ENCODE measurements at places on chromosomes 11 and 22.

- no peak for DNase-seq
Observed at GRCh38 chr11:92644595-92645445, 324.6 kb upstream of the MTNR1B start.

DNA sequence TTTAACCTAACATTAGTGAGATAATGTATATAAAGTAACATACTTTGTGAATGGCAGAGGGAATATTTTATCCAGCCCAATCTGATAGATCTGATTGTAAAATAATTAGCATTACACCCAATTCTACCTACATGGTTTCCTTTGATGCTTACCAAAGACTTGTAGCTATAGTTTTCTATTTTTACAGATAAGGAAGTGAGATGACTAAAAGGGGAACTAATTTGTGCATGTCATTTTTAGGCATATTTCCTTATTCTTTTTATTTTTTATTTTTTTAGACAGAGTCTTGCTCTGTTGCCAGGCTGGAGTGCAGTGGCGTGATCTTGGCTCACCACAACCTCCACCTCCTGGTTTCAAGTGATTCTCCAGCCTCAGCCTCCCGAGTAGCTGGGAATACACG, 793.7 kb upstream of the LRRC4C start:
- no peak for DNase-seq

GRCh38 chr11:104091281-104092096, 55.0 kb downstream of the DDI1 start:
- no peak for DNase-seq

- DNase-seq: no peak
Observed at GRCh38 chr11:133354069-133354468, 178.2 kb downstream of the OPCML start.

DNA sequence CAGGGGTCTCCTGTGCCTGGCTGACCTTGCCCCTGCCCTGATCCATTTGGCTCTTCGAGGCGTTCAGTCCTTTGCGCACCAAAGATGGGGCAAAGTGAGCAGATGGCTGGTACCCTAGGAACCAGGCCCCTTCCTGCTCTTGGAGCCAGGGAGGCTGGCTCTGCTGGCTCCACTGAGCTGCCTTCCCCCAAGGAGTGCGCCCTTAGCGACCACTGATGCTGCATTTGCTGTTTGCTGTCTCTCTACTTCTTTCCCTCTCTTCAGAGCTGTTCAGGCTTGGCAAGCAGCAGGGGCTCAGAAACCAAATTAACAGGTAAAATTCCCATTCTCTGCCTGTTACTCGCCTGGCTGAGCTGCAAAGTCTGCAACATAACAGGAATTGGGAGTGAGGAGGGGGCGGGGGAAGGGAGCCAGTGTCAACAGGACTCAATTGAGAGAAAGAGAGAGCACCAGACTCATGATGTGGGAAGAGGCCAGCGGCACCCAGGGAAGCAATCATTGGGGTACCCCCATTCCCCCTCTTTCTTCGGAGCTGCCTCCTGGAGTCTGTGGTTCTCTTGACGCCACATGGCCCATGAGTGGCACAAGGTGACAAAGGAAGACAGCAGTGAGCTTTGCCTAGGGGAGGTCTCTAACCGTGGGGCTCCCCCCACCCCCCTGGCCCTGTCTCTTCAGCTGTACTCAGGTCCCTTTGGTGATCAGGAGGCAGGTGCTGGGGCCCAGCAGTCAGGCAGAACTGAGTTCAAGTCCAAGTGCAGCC, 102.3 kb downstream of the TP53I11 start:
- DNase-seq: no peak

DNA sequence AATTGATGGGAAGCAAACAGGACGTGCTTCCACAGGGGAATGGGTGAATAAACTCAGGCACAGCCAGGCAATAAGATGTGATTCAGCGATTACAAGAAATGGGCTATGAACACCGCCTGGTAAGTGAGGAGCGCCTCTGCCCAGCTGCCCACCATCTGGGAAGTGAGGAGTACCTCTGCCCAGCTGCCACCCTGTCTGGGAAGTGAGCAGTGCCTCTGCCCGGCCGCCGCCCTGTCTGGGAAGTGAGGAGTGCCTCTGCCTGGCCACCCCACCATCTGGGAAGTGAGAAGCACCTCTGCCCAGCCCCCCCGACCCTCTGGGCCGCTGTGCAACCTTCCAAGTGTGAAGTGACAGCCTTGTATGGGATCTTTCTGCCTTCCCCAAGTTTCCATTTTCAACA, 73.2 kb upstream of the PRR5 start:
- no peak for DNase-seq

DNA sequence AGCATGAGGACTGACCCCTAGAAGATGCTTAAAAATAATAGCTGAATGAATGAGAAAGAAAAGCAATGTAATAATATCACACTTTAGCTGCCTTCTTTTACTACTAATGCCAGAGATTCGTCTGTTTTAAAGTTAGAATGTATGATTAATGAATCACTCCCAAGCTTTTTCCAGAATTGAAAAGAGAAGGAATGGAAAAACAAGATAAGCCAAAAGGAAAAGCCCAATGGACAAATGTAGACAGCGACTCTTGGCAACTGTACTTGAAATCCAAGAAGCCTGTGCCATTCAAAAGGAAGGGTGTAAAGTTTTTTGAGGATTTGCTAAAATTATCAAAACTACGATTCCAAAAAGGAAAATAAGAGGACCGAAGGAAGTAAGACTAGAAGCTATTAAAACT, 40.8 kb upstream of the PAMR1 start:
- DNase-seq: peak; percentile 60

DNA sequence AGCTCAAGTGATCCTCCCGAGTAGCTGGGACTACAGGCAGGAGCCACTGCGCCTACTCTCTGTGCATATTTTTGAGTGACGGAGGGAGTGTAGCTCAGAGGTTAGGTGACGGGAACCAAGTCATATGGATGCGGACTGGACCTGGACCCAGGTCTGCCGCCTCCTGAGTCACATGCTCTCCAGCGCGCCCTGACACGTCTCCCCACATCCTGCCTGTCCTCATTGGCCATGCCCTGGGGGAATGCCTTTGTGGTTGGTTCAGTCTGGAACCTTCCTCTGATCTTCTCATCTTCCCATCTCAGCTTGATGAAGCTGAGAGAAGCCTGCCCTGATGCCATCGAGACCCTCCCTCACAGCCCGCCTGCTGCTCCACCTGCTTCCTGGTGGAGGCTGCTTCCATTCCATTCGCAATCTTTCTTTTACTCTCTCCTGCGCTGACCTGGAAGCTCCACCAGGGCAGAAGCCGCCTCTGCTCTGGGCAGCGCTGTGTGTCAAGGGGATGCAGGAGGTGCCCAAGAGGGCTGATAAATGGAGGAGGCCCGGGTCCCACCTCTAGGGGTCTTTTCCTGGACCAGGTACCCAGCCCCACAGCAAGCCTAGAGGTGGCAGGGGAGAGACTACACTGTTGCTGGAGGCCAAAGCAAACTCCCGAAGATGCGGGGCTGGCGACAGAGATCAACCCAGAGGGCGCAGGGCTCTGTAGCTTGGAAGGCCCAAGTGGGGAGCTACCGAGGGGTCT, 13.9 kb upstream of the BAIAP2L2 start:
- DNase-seq: no peak

DNA sequence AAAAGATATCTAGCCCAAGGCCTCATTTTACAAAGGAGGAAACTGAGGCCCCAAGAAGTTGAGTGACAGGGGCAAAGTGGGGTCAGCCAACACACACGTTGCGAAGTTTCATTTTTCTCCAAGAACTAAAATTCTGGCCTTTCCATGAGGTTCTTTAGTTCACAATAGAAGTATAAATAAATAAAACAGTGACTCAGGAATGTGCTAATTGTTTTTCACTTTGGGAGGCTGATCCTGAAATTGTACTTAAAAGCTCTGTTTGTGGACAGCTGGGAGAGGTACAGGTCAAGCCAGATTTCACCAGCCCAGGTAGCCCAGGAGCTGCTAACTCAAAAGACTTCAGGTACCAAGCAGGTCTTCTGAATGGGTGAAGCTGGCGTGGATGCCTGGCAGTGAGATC, 105.2 kb downstream of the TRAF6 start:
- DNase-seq: no peak

GRCh38 chr11:121958971-121959325, 157.1 kb downstream of the BLID start:
- peak; percentile 12 for DNase-seq

GRCh38 chr22:48306785-48307510, 1520.7 kb downstream of the BRD1 start:
- DNase-seq: no peak

GRCh38 chr11:35501776-35502175, 23.6 kb downstream of the PAMR1 start:
- DNase-seq: no peak

DNA sequence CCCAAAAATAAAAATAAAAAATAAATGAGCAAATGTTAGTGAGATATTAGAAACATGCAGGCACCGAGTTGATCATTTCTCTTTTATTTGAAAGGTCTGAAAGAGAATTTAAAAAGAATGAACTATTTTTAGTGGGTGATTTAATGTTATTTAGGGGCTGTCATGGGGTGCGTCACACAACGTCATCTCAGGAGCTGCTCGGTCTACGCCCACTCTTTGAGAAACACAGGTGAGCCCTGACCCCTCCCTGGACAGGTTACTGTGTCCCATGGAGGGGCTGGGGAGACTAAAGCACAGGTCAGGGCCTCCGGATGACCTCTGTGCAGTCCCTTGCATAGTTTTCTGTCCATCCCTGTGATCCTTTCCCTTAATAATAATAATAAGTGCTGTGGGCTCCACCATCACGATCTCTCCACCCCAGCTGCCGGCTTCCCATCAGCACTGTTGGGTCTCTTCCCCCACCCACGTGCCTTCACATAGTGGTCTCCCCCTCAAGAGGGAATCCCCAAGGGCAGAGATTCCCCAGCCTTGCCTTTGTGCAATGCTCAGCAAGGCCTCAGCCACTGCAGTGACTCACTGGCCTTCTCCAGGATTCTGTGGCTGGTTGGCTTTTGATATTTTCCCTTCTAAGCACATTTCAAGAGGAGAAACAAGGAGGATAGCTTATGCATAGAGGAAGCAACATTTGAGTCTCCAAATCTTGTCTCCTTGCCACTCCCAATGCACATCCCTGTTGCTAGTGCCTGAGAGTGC, 159.9 kb downstream of the TTC17 start:
- no peak for DNase-seq

DNA sequence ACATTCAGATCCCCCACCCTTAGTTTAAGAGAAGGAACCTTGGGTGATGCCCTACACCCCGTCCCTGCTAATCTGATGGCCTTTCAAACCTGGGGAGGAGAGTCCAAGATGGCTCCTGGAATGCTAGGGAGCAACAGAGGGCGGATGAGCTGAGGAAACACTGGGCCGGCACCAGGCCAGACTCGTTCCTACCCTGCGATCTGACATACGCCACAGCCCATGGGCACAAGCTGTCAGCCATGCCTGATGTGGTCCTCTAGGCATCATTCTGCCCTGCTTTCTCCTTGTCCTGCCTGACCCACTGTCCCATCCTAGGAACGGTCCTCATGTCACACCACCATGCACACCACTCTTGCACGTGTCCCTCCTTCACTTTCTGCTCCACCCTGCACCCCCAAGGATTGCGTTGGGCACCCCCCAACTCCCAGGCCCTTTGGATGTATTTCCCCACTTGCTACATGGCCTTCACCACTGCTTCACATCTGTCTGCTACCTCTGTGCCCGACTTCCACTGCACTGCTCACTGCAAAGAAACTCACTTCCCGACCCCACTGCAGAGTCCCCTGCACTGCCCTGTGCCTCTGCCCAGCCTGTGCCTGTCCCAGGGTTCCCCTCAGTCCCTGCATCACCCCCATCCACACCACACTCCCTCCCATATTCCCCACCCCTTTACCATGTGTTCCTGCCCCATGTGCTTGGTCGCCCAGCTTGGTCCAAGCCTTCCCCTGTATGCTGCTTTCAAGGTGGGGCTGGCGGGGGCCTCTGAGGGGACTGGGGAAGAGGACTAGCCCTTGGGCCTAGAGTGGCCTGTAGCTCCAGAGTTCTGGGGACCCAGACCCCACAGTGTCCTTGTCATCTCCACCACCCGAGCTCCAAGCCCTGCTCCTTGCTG, 29.2 kb downstream of the USP35 start:
- DNase-seq: no peak

GRCh38 chr11:85062659-85063058, 564.5 kb downstream of the DLG2 start:
- DNase-seq: no peak

DNA sequence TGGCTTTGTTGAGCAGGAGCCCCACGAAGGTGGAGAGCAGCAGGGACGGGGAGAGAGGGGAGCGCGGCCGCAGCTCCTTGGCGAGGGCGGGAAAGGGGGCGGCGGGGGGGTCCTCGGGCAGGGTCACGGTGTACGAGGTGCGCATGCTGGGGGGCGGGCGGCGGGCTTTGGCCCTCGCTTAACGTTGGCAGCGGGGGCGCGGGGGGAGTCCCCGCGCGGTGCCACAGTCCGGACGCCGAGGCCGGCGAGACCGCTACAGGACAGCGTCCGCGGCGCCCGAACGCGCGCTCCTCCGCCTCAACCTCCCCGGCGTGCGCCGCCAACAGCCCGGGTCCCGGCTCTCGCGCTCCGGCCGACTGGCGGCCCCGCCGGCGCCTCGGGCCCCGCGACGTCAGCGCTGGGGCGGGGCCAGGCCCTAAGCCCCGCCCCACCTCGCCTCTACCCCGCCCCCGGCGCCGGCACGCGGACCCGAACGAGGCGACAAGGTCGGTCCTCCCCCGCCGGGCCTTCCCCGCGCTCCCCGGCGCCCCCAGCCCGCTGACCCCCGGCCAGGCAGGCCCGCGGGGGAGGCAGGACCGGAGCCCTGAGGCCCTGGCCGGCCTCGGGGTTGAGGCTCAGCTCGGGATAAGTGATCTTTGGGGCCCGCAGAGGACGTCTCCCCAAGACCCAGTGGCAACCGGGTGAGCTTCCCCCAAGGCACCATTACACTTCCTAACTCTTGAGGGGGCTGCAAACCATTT, 17.5 kb downstream of the USP2 start:
- peak; percentile 46 for DNase-seq

- peak; percentile 90 for DNase-seq
Observed at GRCh38 chr22:35630387-35630793, 13.3 kb upstream of the MB start.

DNA sequence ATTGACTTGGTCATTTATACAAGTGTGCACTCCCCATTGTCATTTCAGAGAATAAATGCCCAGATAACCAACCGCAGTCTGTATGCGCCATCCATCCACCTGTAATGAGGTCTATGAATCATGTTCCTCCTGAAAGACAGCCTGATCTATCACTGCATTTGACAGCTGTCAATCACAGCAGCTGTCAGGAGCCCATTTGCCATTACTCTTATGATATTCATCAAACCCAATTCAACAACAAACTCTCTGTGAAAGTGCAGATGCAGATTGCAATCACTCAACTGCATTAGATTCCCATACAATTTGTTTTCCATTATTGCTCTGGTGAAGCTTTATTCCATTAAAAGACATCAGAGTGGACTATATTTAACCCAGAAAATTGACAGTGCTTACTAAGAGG, 586.9 kb upstream of the KIRREL3 start:
- DNase-seq: no peak
